ENCODE measurements at places on chromosomes 6 and 20.

GRCh38 chr6:155498370-155498769 lies 42.7 kb upstream of the NOX3 start:
- no peak for DNase-seq

- no peak for DNase-seq
Measured at GRCh38 chr6:166419286-166419685, 36.5 kb upstream of the MPC1 start.

DNA sequence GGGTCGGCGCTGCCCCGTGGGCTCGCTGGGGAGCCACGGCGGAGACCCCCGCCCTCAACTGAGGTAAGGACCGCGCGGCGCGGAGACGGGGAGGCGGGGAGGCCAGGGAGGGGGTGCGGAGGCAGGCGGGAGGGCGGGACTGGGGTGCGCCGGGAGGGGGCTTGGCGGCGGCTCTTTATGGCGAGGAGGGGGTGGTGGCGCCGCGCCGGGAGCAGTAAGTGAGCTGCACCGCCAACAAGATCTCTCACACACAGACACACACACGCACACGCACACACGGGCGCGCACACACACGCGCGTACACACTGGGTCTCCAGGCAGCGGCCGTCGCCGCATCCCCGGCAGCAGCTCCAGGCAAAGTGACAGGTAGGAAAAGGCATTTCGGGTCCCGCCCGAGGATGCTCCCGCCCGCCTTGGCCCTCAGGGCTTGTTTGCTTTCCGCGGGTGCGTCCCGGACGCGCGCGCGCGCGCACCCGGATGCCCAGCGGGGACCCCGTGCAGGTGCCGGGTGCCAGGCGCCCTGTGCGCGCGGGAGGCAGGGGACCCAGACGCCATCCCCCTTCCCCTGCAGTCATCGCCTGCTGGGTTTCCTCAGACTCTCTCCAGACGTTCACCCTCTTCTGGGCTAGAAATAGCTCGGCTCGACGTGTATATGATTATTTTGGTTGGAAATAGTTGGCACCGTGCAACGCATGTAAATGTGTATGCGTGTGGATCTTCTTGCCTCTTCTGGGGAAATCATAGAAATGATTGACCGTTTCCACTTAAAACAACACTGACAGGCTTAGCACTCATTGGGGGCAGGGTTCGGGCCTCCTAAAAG lies at the start of gene PLCB4:
Gene PLCB4, plus strand, starts transcription at position 247 of the 823 bp plus-strand sequence. CDS start 238,728 bp downstream, outside the sequence.
- DNase-seq, result peak; percentile 87

- no peak for DNase-seq
Measured at GRCh38 chr6:77292564-77293546, 170.4 kb downstream of the HTR1B start.

DNA sequence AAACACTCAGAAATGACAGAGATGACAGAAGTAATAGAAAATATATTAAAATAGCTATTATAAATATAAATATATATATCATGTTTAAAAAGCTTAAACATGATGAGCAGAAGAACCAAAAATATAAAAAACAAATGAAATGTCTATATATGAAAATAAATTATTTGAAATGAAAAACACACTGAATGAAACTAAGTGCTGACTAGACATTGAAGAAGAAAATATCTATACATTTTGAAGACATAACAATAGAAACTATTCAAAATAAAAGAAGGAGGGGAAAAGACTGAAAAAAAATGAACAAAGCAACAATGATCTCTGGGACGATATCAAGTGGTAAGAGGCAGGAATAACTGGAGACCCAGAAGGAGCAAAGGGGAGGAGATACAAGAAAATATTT lies 76.8 kb downstream of the RNASET2 start:
- DNase-seq, result no peak

DNA sequence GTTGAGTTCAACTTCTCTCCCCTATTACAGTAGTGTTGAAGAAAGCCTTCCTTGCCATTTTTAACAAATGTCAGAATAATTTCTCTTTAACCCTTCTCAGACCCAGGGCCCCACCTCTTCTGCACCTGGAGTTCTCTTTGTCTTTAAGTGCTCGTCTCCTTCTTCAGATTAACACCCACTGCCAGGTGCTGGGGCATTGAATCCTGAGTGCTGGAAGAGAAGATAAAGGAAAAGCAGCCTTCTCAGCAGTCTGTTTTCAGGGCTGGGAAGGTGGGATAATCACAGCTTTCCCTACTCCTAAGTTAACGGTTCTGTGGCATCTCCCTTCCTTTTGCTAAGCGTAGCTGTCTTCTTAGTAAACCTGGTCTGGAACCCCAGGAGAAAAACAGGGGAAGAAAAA lies 114.6 kb upstream of the TAB2 start:
- DNase-seq, result no peak

- DNase-seq, result no peak
Measured at GRCh38 chr6:12483712-12484111, 193.6 kb downstream of the EDN1 start.

GRCh38 chr20:24001712-24002405 lies 13.3 kb upstream of the GGTLC1 start:
- DNase-seq, result no peak

DNA sequence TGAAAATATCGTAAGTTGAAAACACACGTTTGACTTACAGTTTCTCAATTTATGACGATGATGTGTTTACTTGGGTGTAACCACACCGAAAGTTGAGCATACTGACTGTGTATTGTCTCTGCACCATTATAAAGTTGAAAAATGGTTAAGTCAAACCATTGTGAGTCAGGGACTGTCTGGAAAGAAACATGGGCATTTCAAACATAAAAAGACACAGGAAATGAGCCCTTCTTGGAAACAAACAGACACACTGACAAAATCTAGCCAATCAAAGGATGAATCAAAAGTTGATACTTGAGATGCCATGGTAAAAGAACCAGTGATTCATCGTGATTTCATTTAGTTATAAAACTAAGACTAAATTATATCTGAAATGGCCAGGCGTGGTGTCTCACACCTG lies 5.3 kb downstream of the POPDC3 start:
- no peak for DNase-seq

DNA sequence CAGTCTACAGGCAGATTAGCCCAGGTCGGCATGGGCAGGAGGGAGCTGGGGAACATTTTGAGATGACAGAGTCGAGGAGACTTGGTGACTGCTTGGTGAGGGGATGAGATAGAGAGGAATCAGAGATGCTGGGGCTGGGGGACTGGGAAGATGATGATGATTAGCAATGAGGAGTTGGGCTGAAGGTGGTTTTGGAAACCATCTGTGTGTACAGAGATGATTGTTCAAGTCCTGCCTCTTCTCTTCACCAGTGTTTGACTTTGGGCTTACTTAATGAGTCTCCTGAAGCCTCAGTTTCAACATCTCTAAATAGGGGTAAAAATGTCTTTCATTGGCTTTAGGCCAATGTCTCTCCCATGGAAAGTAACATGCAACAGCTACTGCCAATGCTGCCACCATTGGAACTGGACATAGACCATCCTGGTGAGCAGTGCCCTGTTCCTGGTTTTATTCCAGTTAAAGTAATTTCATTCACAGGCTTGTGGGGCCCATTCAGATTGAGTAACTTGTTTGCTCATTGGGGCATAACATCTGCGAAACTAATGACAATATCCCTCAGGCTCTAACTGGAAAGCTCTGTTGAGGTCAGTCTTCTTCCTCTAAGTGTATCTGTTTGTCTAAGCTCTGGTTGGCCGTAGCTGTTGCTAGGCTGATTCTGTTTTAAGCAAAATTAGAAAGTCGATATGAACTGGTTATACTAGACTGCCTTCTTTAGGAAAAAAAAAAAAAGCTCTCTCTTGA lies 99.1 kb downstream of the ARMC2 start:
- DNase-seq, result peak; percentile 44

GRCh38 chr6:168009331-168009730 lies 11.9 kb downstream of the KIF25 start:
- DNase-seq, result no peak

DNA sequence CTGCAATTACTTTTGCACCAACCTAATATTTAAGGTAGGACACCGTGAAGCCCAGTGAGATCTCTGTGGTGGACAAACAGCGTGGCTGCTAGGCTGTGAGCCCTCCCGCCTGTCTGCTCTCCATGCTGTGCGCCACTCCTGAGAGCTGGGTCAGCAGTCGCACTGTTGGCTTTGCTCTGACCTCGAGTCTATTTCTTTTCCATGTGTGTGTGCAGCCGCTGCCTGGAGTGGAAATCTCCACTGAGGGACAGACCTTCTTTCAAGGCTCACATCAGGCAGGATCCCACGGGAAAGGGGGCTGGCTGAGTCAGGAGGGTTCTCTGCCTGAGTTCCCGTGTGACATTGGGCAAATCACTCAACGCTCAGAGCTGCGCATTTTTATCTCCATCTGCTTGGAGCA lies 27.1 kb downstream of the RIPOR3 start:
- no peak for DNase-seq

GRCh38 chr6:108502832-108503231 lies 57.9 kb upstream of the FOXO3 start:
- DNase-seq, result no peak

- DNase-seq, result no peak
Measured at GRCh38 chr6:136341967-136342366, 52.3 kb upstream of the BCLAF1 start.
